ENCODE measurements at places on chromosomes 4 and X.
A peak's percentile ranks its signal among the peaks of the same experiment; 100 is the strongest.

- DNase-seq: no peak
These were observed 15.8 kb downstream of the DCUN1D4 start for GRCh38 chr4:51858605-51859202.

- peak; percentile 8 for DNase-seq
These were observed at the start of gene SORCS2 for GRCh38 chr4:7192252-7193029. Gene SORCS2, plus strand, starts transcription at chr4:7192538.

GRCh38 chr4:89344571-89344970 is 37.0 kb upstream of the GPRIN3 start:
- no peak for DNase-seq

DNA sequence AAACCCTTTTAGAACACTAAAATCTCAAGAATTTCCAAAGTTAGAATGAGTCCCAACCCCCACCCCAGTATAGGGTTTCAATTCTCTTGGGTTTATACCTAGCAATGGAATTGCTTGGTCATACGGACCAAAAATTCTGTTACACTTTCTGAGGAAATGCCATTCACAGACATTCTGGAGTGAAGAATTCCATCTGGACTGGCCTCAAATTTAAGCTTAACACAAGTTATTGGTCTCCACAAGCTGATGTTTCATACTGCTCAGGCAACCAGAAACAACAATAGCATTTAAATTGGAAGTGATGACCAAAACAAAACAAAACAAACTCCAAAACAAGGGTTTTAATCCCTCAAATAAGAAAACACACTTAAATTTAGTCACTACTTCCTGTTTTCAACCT is 51.1 kb downstream of the GPC4 start:
- DNase-seq: no peak

- no peak for DNase-seq
These were observed 29.8 kb downstream of the MSN start for GRCh38 chrX:65697211-65697641.

- no peak for DNase-seq
These were observed 153.8 kb upstream of the RAPGEF2 start for GRCh38 chr4:158949099-158949498.

DNA sequence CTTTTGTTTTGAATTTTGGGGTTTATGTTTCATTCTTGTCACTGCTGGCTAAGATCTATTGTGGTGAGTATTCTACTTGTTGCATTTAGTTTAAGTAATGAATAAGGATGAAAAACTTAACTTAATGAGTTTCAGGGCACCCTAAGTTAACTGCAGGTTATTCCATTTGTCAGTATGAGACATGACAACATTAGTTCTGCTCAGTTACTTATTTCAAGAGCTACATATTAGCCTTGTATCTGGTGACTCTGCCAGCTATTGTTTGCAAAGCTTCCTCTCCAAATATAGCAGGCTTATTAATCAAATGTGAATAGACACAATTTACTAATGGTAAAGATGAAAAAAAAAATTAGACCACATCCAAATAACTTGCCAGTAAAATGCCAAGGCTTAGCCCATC is 567.1 kb downstream of the IL15 start:
- no peak for DNase-seq

DNA sequence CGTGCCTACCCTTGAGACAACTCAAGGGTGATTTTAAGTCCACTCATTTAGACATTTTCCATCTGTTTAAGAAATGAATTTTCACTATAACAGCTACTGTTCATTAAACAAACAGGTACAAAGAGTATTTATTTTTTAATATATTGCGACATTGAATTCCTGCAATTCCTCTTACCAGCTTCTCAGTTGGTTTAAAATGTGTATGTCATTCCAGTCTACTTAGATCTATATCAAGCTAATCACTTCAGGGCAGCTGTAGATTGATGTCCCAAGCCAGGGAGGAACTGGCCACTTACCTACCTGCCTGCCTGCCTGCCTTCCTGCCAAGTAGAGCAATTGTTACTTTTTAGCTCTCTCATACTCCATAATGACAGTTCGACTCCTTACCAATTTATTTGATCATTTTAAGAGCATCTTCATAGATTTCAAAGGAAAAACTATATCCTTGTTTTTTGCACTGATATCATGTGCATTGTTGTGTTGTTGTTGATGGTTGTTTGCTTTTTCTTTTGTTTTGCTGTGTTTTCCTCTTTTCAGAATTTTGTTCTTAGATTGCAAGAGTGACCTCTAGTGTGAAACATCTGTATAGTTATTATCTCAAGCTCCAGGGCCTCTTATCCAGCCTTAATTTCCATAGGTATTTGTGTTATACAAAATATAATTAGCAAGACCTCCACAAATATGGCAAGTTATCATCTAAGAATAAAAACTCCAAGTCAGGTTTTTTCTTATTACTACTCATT is 120.9 kb upstream of the NRK start:
- DNase-seq: no peak

DNA sequence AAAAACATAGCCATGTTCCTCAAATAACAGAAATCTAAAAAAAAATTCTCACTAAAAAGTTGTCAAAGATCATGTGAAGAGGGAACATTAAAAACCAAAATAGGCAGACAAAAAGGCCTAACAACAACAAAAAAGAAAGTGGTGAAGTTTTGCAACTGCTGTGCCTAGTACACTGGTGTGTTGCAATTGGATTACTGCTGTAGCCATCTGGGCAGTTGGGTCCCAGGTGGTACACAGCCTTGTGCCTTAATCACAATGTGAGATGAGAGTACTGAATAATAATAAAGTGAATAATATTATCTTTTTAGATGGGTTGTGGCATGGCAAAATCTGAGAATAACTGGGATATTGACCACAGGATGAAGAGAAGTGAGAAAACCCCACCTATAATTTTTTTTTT is 12.0 kb downstream of the C4orf54 start:
- no peak for DNase-seq

DNA sequence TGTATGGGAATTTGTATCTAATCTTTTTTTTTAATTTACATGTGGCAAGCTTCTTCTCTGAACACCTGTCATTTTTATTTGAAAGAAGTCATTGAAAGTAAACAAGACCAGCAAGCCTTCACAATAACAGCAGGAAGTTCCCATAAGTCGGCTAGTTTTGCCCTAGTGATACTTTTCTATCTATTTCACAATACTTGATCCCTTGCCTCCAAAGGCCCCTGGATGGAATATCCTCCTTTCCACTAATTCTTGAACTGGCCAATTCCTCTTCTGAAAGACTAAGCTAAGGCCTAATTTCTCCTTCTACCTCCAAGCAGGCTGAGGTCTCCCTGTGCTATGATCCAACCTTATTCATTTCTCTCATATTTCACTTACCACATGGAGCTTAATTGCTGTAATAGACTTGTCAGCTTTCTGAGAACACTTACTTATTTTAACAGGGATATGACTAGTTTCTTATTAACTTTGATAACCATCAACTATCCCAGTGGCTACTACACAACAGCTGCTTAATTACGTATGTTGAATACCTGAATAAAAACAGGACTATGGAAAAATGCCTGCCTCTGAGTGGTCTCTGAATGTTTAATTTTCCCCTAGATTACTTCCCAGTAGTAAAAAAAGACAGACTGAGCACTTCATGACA is 194.2 kb downstream of the MAD2L1 start:
- no peak for DNase-seq

- no peak for DNase-seq
These were observed 539.6 kb downstream of the PDHA2 start for GRCh38 chr4:96379524-96379923.

DNA sequence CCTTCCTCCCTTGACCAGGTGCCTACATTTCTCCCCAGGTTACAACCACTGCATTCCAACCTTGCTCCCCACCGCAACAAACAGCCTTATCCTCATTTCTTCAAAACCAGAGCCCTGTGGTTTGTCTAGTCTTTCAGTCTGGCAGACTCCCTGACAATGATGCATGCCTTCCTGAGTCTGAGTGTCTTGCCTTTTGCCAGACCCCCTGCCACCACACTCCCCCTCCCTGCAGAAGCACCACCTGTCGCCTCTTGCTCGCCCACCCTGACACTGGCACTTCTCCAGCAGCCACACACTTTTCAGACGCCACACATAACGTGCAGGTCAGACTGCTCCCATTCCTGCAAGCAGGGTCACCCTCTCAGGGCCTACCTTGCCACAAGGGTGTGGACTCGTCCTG is 349.2 kb upstream of the NOCT start:
- DNase-seq: no peak

DNA sequence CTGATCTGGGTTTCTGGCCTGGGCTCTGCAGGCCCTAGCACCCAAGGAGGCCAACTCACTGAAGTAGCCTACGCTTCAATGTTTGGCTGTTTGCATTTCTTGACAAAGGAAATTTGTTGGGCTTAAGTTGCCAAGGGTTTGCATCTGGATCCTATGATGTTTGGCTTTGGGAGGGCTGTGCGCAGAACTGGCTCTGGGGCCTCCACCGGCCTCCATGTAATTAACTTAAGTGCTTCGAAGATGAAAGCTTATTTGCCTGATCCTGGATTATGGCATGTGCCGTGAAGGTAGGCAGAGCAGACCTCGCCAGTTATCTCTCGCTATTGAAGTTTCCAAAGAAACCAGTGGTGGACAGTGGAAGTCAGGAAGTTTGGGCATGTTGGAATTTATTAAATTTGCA is 124.3 kb upstream of the STX18 start:
- DNase-seq: no peak

GRCh38 chrX:55640854-55641253 is 17.7 kb downstream of the FOXR2 start:
- no peak for DNase-seq

DNA sequence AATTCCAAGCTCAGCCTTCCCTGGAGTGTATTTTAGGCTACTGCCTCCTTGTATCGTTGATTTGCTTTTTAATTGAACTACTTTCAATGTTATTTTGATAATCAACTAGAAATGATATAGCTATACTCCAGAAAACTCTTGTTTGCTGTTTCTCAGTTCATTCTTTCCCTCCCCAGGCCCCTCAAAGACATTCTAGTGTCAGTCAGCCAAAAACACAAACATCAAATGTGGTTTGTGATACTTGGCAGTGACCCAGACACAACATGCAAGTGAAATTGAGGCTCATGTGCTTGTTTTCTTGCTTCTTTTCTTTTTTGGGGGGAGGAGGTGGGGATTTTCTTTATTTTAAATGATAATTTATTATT is 7.6 kb downstream of the FAT4 start:
- no peak for DNase-seq

DNA sequence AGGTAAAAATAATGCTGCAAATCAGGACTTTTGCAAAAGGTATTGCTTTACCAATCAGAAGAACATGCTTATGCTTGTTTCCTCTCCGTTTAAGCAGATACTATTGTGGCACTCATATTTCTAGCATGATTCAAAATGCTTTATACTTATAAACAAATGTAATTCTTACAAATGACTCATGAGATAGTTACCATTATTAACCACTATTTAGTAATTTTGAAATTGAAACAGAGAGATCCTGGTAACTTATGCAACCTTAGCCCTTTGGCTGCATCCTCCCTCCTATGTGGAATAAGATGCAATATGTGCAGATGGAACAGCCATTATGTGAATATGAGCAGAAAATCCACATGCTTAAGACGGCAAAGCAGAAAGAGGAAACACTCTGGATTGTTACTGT is 164.7 kb downstream of the PCDH18 start:
- no peak for DNase-seq

DNA sequence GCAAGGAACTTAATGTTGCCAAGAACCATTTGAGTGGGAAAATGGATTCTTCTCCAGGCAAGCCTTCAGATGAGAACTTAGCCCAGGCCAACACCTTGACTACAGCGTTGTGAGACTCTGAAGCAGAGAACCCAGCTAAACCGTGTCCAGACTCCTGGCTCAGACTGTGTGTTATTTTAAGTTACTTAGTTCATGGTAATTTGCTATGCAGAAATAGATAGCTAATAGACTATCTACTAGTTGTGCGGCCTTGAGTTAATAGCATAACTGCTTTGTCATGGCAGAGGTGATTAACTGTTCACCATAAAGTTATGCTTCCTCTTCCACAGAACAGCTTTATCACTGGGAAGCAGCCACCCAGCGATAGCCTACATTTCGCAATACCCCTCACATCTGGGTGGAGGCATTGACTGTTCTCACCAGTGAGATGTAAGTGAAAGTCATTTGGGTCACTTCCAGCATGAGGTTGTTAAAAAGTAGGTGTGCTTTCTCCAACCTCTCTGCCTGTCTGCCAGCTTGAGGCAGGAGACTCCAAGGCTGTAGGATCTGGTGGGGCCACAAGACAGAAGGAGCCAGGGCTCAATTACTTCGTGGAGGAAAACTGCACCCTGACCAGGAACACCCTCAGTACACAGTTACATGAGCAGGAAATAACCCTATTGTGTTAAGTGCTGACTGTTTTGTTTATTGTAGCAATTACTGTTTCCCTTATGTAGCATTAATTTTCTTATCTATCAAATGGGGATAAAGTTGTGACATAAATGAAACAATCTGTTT is 94.2 kb downstream of the GPAT3 start:
- DNase-seq: peak; percentile 30

DNA sequence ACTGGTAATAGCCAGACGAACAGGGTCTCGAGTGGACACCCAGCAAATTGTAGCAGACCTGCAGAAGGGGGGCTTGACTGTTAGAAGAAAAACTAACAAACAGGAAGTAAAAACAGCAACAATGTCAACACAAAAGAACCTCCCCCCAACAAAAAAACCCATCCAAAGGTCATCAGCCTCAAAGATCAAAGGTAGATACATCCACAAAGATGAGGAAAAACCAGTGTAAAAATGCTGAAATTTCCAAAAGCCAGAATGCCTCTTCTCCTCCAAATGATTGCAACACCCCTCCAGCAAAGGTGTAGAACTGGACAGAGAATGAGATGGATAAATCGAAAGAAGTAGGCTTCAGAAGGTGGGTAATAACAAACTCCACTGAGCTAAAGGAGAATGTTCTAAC is 313.0 kb upstream of the TEX13C start:
- DNase-seq: no peak

Measured in bone marrow (tissue), 2 donors.